ENCODE measurements at places on chromosomes 7 and 10.

DNA sequence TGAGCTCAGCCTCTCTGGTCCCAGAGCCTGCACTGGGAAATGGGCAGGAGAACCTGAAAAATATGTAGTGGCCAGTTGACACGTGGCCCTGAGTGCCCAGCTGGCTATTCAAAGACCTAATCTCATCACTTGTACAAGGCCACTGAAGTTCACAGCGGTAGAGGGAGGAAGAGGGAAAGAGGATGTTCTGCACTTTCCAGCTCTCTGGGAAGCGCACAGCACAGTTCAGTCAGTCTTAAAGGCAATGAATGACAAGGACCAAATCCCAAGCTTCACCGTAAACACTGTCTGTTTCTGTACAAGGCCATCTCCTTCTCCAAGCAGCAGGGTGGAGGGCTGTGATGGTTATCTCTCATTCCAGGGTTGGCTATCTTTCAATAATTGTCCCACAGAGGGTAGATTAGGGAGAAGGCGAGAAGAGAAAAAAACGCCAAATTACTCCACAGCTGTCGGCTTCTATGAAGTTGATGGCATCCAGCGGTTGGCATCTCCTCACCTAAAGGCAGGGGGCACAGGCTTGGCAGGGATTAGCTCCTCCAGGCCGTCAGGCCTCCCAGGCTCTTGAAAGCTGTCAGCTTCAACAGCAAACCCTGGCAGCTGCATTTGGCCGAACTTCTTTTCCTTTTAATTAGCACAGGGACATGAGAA is 10.6 kb downstream of the SFMBT2 start:
- DNase-seq = no peak

DNA sequence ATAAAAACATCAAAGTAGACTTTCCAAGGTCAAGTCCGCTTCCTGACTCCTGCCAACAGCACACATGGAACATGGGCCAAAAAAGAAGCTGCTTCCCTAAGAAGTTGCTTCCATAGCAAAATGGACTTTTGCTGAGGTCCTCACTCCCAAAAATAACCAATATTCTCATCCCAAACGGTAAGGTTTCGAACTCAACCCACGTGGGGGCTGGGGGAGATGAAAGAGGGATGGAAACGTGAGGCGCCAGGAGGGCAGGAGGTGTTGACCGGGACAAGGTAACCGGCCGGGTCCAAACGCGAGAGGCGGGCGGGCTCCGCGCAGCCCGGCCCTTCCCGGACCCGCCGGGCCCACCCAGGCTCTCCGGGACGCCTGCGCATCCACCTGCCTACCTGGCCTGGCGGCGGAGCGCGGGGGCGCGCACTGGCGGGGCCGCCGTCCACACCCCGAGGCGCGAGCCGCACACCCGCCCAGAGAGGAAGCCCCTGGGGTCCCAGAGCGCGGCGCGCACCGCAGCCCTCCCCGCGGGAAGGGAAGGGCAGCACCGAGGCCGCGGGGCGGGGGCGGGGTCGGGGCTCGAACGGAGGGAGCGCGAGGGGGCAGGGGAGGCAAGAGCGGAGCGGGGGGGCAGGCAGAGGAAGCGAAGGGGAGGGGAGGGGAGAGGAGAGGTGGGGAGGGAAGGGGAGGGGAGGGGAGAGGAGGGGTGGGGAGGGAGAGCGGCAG is 742 bp downstream of the LMBR1 start:
- DNase-seq = no peak

GRCh38 chr7:135980665-135981180 is 3.6 kb upstream of the MTPN start:
- DNase-seq = no peak

DNA sequence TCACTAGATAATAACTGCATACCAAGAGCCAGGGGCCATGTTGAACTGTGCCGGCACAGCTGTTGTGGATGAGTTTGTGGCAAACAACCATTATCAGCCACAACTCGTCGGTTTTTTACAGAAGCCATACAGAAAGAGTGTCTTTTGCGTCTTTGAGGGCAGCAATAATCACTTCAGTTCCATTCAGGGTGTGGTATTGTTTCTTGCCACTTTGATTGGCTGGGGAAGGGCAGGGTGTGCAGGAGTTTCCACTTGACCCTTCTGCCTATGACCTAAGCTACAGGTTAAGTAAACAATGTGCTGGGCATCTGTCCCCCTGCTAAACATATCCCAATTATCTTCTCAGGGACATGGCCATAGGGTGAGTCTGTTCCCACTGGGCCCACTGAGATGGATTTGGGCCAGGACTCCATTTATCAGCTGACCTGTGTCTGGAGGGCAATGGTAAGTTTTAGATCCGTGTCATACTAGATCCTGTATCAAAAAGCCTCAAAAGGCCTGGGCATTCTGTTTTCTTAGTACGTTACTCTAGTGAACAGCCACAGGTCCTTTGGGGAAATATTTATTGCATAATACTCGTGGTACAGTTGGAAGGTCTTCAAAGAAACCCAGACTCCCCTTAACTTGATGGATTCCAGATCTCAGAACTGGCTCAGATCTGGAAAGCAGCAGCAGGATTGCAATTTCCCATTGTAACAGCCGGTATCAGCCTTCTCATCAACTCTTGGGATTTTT is 15.9 kb downstream of the ZNF3 start:
- DNase-seq = no peak

DNA sequence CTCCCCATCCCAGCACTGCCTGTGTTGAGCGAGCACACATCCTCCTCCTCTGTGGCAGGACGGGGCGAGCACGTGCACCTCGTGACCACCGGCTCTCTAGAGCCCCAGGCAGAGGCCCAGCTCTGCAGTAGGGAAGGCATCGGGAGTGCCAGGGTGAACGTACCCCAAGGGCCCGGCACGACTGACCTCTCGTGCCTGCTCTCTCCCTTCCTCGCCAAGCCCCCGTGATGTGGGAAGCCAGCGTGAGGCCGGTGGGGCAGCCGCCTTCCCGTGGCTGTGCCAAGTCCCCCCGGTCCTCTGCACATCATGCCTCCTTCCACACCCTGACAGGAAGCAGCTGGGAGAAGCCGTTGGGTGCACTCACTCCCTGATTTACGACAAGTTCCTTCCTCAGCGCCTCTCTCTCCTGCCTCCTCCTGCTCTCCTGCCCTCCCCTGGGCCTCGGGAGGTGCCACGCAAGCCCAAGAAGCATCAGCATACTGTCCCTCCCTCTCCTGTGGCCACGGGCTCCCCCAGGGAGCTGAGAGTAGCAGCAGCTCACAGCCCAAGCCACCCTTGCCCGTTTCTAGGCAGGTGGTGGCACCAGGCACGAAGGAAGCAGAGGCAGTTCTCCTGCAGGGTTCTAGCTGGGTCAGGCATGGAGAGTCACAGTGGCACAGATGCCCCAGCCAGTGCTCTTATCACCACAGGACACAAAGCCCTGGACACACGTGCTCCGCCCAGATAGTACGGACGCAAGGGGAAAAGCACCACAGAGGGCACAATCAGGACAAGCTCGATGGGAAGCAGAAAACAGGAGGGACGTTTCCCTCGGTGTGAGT is 47.0 kb downstream of the AMZ1 start:
- DNase-seq = no peak

GRCh38 chr10:89668386-89669071 is 23.5 kb upstream of the PANK1 start:
- DNase-seq = no peak

GRCh38 chr10:84354623-84355022 is 26.2 kb downstream of the CCSER2 start:
- DNase-seq = no peak

DNA sequence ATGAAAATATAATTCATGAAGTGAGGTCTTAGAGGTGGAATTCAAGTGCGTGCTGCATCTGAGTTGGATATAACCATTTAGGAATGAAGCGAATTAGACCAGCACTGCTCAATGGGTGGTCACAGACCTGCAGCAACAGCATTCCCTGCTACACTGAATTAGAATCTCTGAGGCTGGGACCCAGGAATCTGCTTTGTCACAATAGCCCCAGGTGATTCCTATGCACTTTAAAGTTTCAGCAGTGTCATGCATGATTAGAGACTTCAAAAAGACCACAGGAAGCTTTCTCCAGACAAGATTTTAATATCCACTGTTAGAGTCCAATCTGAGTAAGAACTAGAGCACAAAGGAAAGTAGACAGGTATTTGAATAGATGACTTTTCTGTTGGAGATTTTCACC is 352.8 kb upstream of the VSTM2A start:
- DNase-seq = no peak

DNA sequence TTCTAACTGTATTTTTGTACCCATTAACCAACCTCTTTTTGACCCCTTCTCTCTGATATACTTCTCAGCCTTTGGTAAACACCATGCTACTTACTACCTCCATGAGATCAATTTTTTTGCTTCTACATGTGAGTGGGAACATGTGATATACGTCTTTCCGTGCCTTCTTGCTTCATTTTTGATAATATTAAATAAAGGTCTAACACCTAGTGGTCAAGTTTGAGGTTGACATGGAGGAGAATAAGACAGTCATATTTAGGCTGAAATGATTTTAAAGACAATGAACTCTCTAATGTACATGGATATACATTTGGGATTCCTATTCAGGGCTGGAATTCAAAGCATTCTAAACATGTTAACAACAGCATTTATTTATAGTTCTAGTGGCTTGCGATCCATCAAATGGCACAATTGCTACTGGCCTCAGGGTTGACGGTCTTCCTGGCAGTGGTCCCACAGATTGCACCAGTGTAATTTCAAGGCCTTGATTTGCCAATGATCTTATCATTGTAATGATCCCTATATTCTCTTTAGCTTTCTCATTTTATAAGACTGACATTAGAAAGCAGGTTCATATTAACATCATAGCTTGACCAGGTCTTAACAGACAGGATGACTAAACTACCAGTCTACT is 315.9 kb upstream of the ETV1 start:
- no peak for DNase-seq

DNA sequence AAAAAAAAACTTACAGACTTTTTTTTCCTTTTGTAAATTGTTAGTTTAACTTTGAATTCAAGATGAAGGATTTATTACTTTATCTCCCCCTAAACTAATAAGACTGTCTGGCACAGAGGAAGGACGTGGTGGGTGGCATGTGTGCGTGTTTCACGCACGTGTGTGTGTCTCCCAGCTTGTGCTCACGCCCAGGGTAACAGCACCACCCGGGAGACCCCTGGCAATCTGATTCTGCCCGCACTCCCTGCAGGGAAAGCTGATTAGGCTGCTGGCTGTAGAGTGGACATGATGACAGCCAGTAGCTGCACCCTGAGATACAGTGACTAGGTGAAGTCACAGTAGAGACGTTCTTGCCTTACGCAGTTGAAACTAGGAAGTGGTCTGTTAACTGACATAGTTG is 25.3 kb downstream of the WIPI2 start:
- no peak for DNase-seq

GRCh38 chr10:84428711-84429110 is 100.3 kb downstream of the CCSER2 start:
- DNase-seq = no peak

- DNase-seq = no peak
These were observed 10.0 kb upstream of the TMEM229A start for GRCh38 chr7:124042826-124043225.

GRCh38 chr7:149409895-149410294 is 51.0 kb downstream of the ZNF777 start:
- no peak for DNase-seq

- no peak for DNase-seq
These were observed 145.2 kb upstream of the UNC5B start for GRCh38 chr10:71067098-71067740.

GRCh38 chr7:67764289-67764688 is 767.7 kb downstream of the TYW1 start:
- no peak for DNase-seq

DNA sequence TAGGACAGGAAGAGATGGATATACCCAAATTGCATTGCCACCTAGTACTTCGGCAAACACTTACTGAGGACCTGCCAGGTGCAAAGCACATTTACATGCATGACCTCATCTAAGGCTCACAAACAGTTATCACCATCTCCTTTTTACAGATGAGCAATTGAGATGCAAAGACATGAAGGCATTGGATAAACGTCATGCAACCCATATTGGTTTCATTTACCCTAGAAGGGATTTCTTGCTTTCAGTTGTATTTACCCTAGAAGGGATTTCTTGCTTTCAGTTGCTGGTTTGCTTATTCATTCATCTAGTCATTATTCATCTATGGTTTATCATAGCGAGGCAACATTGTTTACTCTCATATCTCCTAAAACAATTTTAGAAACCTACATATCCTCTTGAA is 52.2 kb downstream of the STEAP1B start:
- no peak for DNase-seq

GRCh38 chr7:16055263-16055976 is 365.9 kb downstream of the CRPPA start:
- no peak for DNase-seq

- DNase-seq = no peak
These were observed 59.5 kb downstream of the LARP4B start for GRCh38 chr10:871951-872403.

- DNase-seq = no peak
These were observed 442.9 kb downstream of the AUTS2 start for GRCh38 chr7:70040970-70041766.

DNA sequence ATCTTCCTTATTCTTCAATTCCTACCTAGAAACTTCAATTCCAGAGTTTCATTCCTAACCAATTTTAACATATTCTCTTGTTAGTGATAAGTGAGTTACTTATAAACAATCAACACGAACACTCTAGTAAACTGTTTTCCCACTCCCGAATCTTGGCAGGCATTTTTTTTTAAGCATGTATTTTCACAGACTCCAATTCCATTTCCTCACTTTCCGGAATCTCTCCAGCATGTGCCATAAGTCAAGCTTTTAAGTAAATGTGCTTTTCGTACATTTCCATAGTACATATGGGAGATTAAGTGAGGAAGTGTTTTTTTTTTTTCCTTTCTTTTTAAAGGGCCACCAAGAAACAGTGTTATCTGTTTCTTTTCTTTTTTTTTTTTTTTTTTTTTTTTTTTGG is 89.1 kb downstream of the FGFR2 start:
- DNase-seq = no peak

DNA sequence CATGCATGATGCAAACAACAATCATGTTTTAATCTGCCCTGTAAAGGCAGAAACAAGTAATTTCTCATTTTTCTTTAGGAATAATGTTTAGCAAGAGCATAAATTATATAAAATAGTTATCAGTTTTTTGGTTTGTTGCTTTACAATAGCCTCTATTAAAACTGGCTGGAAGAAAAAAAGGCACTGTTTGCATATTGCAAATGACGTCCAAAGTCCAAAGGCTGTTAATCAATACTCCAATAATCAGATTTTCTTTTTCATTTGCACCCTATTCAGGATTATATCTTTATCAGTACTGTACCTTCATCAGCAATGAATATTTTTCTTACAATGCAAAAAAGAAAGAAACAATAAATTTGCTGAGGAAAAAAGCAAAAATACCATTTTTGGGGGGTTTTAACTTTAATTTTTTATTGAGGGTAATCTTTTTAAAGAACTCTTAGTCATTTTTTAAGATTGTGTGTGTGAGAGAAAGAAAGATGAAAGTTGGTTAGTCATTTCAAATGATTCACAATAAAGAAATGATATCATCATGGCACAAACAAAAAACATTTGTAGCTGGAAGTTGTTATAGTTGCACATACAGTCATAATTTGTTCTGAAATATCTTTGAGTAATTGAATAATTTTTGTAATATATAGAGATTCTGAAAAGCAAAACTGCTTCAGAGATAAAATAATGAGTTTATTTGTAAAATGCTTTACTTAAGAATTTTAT is 44.4 kb upstream of the AKR1C2 start:
- DNase-seq = no peak

Data from NCI-H187 (cell line).